ENCODE measurements at places on chromosomes 13 and 19.

DNA sequence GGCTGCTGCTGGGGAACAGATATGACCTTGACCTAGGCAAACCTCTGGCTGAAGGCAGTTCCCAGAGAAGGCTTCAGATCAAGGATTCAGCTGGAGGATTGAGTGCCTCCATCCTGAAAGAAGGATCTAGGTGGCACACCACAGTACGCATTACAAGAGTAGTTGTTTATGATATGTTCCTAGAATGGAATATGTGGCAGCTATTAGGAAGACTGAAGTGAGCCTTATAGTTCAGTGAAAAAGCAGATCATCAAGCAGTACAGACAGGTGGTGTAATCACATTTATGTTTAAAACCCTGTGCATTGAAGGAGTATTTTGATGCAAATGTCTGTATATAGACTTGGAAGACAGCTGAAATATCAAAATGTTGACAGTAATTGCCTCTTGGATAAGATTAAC is 116.0 kb downstream of the ZAR1L start:
- no peak for DNase-seq
- no peak overlapping the region for H3K27ac ChIP-seq
- H3K4me3 ChIP-seq = no peak overlapping the region
- H3K4me1 ChIP-seq = no peaks in the 10 kb centered on the region
- H3K36me3 ChIP-seq = no peaks in the 10 kb centered on the region

- no peak overlapping the region for H3K27ac ChIP-seq
- H3K4me3 ChIP-seq = no peak overlapping the region
- H3K4me1 ChIP-seq = no peaks in the 10 kb centered on the region
- no peaks in the 10 kb centered on the region for H3K36me3 ChIP-seq
Measured at GRCh38 chr13:59247171-59247570, 916.6 kb downstream of the DIAPH3 start.

DNA sequence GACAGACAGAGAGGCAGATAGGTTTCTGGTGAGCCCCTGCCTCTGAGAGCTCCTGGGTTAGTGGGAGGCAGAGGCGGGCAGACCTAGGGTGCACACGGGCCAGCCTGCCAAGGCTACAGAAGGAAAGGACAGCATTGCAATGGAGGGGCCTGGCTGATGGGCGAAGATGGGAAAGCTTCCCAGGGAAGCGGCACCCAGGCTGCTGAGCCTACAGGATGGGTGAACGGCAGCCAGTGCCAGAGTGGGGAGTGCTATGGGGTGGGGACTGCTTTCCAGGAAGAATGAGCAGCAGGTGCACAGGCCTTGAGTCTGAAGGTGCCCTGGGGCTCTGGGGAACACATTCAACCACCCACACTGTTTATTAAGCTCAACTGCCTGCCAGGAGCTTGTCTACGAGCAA is 702 bp upstream of the MAG start:
- H3K27me3 ChIP-seq = peaks cover 2% of the 10 kb centered on the region
- no peaks in the 10 kb centered on the region for H3K36me3 ChIP-seq
- H3K27ac ChIP-seq = no peak overlapping the region

- H3K36me3 ChIP-seq = no peaks in the 10 kb centered on the region
- H3K4me1 ChIP-seq = no peaks in the 10 kb centered on the region
- no peak overlapping the region for H3K4me3 ChIP-seq
- no peak for DNase-seq
Measured at GRCh38 chr13:87107651-87108050, 563.5 kb upstream of the SLITRK5 start.

GRCh38 chr19:51712461-51713081 is 11.2 kb downstream of the HAS1 start:
- H3K36me3 ChIP-seq = peaks cover 3% of the 10 kb centered on the region
- H3K4me3 ChIP-seq = no peak overlapping the region
- H3K27me3 ChIP-seq = peaks cover 14% of the 10 kb centered on the region
- DNase-seq = no peak
- H3K27ac ChIP-seq = peak overlapping the region; percentile 9

DNA sequence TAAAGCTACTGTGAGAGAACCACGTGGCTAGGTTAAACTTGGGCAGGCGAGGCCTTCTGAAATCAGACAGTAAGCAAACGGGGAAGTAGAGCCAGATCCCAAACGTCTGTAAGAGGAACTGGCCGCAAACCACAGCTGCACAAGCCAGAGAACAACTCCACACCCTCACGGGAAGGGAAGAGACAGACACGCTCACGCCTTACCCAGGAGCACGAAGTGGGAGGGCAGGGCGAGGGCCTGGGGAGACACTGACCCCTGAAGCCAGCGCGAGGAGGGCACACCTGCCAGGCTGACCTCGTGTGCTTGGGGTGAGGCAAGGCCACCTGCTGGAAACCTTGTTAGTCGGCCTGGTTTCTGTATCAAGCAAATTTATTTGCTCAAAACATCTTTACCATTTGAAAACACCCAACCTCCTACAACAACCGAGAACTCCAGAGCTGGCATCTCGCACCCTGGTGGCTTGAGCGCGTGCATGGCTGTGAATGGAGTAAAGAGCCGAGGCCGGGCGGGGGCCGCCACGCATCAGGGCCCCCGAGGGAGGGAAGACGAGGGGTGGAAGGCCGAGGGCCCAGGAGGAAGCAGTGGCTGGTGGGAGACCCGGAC is 7.3 kb downstream of the POLR2E start:
- H3K27ac ChIP-seq = peak overlapping the region; percentile 93
- peak overlapping the region; percentile 71 for H3K4me3 ChIP-seq
- peaks cover 25% of the 10 kb centered on the region for H3K4me1 ChIP-seq
- H3K36me3 ChIP-seq = peaks cover 11% of the 10 kb centered on the region
- no peaks in the 10 kb centered on the region for H3K27me3 ChIP-seq
- DNase-seq = no peak

Measured in memory B cell (primary cell).